Activated naive CD8-positive, alpha-beta T cell treated with anti-CD3 and anti-CD28 coated beads, Interleukin-2, amount 50 U/mL, for 24 hours (primary cell): ENCODE measurements at places on chromosomes 5 and 9.
A peak's percentile ranks its signal among the peaks of the same experiment; 100 is the strongest.

DNA sequence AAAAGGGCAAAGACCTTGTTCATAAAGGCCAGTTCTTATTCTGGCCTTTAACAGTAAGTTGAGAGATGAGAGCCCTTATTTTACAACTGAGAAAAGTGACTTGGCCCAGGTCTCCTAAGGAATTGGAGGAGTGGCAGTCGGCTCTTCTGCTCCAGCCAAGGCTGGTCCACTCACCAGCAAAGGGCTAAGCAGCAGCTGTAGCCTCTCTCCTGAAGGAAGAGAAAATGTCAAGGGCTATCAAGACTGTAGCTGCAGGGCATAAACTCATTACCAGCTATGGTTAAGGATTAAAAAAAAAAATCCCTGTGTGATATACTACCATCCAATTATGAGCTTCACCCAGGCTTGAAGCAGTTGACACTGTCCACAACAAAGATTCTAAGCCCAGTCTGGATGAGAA lies 138.6 kb upstream of the RAD23B start:
- no peak for DNase-seq

GRCh38 chr9:129235931-129236331 lies 57.9 kb upstream of the IER5L start:
- peak; percentile 32 for DNase-seq

- DNase-seq: no peak
Observed at GRCh38 chr5:74623006-74623611, 17.4 kb downstream of the ENC1 start.

DNA sequence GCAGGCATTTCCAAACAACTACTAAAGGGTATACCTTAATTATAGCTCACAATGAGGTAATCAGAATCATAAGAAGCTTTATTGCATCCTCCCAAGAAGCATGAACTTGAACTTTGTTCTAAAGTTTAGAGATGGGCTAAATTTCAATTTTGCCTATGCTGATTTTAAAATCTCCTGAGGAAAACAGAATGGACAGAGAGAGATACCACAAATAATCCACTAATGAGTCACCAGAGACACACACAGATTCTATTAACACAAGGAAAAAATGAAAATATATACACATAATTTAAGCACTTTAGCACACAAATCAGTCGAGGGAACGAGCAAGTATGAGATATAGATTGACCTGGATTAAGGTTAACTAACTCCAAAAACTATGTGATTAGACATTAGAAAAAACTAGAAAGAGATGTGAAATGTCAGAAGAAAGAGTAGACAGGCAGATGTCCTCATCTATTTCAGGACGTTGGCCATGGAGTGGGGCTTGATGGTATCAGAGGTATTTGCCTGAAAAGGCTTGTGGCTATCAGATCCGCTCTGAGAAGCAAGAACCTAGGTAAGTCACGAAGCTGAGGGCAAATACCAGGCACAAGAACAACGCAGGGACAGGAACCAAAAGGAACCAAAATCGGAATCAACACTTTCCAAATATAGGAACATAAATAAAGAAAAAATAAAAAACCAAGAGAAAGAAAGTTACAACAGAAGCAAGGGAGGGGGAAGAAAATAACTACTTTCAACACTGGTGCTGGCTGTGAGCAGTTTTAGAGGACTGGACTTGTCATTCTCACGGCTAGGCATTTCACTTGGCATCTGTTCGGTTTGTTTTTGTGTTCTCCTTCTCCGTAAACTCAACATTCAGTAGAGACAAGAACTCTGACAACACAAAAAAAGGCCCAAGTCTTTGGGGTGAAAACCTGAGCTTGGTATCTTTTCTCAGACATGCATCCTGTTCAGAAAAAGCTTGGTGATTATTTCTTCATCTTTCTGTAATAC lies 294.6 kb upstream of the PUM3 start:
- no peak for DNase-seq

DNA sequence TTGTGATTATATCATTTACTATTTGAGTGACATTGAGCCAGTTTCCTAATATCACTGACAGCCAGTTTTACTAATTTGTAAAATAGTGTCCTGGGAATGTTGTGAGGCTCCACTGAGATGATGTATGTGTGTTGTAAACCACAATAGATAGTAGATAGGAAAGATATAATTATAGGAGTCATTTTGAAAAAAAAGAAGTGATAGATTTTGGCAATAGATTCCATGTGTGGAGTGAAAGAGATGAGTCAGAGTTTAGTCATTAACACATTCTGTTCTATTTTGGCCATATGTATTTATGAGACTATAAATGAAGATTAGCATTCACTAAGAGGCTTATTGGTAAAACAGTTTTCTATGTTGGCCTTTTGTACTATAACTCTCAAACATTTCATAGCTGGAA lies 388.2 kb downstream of the FAM170A start:
- DNase-seq: no peak

DNA sequence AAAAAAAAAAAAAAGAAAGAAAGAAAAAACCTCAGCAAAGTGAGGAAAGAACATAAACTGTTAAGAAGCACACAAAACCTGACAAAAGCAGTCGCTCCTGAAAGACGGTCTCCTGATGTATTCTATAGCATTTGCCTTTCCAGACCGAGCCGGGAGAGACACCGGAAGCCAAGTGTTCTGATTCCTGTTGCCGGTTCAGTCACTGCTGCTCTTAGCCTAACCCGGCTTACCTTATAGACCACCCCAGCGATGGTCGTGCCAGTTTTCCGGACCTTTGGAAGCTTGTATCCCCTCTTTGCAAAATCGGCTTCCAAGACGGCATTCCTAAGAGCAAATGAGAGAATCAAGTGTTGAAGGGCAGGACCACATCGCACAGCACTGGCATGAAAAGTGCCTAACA lies 630 bp downstream of the PSMB7 start:
- peak; percentile 8 for DNase-seq

GRCh38 chr5:150393096-150393645 lies 19.5 kb downstream of the CD74 start:
- DNase-seq: no peak

- DNase-seq: no peak
Observed at GRCh38 chr5:134813827-134814226, 31.9 kb upstream of the C5orf24 start.

DNA sequence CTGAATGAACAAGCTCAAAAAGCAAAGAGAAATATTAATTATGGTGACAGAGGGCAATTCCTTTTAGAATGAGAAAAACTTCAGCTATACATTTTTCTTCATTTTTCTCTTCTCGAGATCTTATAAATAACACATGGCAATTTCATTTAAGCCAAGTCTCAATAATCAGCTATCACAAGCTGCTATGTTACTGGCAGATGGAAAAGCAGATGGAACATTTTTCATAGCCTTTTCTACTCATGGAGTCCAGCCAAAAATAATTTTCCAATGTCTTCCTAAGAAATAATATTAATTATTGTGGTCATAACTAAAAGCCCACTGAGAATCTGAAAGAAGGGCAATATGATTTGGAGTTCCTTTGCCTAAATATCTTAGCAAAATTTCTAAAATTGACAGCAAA lies 35.6 kb downstream of the SKIC3 start:
- no peak for DNase-seq

DNA sequence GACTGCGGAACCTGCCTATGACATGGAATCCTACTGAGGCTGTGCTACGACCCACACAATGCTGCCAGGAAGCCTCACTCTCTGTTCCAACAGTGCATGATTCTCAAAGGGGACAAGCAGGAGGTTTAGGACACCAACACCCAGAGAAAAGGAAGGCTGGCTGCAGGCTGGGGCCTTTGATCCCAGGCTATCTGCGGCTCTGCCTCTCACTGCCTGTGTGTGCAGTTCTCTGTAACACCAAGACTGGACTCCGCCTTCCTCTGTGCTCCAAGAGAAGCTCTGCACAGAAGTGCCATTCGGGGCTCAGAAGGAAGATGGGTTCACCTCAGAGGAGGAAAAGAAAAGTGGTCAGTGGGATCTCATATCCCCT lies 20.5 kb downstream of the ANKH start:
- no peak for DNase-seq

- DNase-seq: no peak
Observed at GRCh38 chr5:15170173-15170572, 298.6 kb upstream of the ANKH start.

GRCh38 chr5:175582697-175583096 lies 75.2 kb upstream of the HRH2 start:
- DNase-seq: no peak

DNA sequence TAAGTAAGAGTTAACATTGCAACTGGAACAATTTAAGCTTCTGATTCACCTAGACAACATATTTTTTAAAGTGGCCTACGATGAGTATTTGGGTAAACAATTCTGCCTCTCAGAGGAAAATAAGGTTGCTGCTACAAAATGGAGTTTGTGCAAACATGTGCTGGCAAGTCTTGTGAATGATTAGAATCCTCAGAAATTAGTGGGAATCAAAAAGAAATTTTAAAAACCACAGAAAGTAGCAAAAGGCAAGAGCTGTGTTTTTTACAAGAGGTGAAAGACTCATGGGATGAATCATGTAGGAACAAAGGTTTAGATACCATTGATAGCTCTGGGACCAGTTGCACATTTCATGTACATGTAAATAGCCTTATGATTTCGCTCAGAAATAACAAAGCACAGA lies 561.6 kb downstream of the TAF11L14 start:
- DNase-seq: no peak

- no peak for DNase-seq
Observed at GRCh38 chr5:98635656-98636055, 137.8 kb upstream of the RGMB start.

GRCh38 chr9:75967556-75967955 lies 77.1 kb downstream of the PCSK5 start:
- no peak for DNase-seq

- DNase-seq: no peak
Observed at GRCh38 chr9:85428230-85428629, 313.5 kb downstream of the AGTPBP1 start.

- DNase-seq: no peak
Observed at GRCh38 chr9:124458441-124458840, 8.2 kb downstream of the ADGRD2 start.

DNA sequence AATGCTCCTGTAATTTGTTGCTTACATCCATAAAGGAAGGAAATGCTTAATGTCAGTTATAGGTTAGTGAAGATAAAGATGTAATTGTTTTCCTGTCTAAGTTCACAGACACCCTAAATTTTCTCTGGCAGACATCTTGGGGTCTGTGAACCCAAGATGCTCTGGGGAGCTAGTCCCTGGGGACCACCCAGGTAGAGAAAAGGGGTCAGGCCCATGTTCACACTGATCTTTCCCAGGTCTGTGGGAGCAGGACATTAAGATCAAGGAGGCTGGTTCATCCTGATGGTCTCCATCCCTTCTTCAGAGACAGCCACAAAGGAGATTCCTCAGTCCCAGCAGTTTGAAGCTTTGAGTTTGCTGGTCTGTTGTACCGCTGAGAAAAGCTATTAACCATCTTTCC lies 267.5 kb downstream of the ARHGAP26 start:
- DNase-seq: no peak

GRCh38 chr5:74257645-74258313 lies 382.7 kb downstream of the ENC1 start:
- no peak for DNase-seq

DNA sequence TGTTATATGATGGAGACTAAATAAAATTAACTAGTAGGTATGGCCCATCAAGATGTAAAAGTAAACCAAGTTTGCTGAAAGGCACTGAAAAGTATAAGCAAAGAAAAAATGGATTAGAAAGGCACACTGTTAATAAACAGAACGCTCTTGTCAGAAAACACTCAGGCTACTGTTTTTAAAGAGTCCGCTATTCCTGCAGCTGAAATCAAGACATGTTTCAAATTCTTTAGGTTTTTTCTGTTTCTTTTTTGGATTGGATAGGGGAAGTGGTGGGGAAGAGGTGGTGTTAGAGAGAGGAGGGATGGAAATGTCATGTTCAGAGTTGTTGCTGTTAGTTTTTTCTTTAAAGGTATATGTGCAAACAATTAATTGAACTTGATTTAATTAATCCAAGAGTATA lies 17.5 kb downstream of the OSTF1 start:
- DNase-seq: no peak

DNA sequence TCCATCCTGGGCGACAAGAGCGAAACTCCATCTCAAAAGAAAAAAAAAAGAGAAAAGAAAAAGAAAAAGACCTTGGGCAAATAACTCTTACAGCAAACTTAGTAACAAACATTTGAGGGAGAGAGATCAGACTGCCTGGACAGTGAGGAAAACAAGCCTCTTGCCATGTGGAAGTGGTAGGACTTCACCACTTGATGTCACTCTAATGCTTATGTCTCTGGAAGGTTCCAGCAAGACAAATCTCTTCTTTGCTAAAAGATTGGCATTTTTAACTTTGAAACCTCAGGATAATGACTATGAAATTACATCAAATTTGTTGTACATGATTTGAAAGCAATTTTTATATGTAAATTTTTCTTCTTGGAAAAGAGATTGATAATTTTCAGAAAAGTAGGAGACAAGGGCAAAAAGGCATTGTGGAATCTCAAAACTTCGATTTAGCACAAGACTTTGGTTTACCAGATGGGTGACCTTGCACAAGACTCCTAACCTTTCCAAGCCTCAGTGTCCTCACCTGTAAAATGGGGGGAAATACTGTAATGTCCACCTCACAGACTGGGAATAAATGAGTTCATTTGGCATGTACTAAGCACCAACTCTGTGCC lies 5.4 kb downstream of the ACTL7B start:
- no peak for DNase-seq

DNA sequence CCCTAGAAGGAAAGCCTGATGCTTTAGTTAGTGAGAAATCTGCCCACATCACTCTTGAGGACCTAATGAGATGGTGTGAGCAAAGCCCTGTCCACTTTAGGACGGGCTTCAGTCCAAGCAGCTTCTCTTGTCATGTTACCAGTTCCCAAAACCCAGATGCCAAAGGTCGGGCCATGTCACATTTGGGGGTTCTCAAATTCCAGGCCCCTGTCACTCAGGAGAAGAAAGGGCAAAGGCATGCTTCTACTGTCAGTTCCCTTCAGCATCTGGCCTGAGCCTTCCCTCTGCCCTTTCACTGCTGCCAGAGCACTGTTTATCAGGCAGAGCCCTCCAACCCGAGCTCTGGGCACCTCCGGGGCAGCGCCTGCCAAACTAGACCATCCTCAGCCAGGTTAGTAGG lies 556.0 kb downstream of the BNC2 start:
- no peak for DNase-seq

GRCh38 chr9:3793971-3794383 lies 268.2 kb upstream of the RFX3 start:
- no peak for DNase-seq
